Activated CD8-positive, alpha-beta memory T cell treated with anti-CD3 and anti-CD28 coated beads, Interleukin-2, amount 50 U/mL, for 48 hours (primary cell): ENCODE measurements at places on chromosomes 6 and 20.

- DNase-seq: no peak
These were observed 51.6 kb upstream of the FAM184A start for GRCh38 chr6:119129968-119130484.

- no peak for DNase-seq
These were observed 125.8 kb downstream of the VEGFA start for GRCh38 chr6:43895656-43896328.

DNA sequence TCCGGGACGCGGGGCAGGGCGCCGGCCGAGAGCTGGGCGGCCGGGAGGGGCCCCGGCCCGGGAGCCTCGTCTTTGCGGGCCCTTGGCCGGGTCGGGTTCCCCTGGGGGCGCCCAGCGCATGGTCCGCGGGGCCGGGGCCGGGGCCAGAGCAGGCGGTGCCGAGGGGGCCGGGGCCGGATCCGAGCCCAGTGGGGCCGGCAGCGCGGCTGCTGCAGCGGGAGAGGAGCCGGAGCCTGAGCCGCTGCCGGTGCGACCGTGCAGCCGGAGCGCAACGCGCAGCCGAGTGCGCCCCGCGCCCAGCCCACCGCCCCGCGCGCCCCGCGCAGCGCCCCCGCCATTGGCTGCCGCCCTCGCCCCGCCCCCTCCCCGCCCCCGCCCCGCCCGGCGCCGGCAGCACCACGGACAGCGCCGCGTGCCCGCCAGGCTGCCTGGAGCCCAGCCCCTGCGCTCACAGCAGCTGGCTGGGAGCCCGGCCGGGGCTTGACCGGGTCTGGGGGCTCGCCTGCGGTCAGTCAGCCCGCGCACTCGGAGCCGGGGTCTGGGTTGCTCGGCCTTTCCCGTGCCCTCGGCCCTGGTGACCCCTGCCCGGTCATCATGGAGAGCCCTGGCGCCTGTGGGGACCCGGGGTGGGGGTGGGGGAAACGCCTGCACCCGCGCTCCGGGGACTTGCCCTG lies at the start of gene HRH3:
HRH3 (minus strand) TSS at position 287 of the 674 bp plus-strand sequence. CDS start 308 bp downstream, outside the sequence.
- peak; percentile 69 for DNase-seq

DNA sequence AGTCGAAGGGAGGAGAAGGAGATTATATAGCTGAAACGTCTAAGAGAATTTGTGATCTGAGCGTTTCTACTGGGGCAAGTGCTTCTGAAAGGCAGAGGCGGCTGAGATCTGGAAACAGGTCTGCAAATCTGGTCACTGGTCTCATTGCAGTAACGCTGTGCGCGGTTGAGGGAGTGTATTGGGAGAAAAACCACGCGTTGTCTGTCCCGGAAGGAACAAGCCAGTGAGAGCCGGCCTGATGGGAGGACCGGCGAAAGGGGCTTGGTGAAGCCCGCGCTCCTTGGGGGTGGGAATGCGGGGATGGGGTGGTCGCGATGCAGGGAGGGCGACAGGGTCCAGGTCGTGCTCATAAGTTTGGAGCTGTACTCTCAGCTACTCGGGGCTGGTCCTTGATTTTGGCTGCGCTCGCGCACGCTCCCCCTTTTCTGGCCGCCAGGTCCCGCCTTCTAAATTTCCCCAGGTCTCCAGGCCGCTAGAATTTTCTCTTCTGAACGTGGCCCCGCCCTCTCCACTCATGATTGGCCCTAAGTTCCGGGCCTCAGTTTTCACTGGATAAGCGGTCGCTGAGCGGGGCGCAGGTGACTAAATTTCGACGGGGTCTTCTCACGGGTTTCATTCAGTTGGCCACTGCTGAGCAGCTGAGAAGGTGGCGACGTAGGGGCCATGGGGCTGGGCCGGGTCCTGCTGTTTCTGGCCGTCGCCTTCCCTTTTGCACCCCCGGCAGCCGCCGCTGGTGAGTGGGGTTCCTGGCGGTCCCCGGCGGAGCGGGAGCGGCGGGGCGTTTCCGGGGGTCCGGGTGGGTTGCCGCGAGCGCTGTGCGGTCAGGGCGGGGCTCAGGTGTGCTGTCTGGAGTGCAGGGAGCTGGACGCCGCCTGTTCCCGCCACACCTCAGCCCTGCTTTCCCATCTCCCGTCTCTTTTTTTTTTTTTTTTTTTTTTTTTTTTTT lies at the start of gene MICB:
MICB (plus strand) TSS at position 615 of the 946 bp plus-strand sequence; CDS start at position 664, 49 bp downstream.
- peak; percentile 86 for DNase-seq

DNA sequence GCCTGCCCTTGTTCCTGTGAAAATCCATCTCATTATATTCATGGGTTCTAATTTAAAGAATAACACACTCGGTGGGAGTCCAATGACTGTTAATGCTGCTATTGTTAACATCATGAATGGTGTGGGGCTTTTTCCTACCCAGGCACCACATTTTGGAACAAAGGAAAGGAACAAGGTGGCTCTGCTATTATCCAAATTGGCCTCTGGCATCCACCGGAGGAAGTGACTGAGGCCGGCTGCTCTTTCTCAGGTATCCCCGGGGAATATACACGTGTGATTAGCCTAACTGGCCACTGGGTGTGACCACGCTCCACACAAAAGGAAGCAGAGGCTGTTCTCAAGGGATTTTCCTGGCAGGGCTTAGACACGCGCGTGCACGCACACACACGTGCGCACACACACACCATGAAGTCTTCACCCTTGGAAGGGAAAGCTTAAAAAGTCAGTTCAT lies 601.2 kb upstream of the ARID1B start:
- no peak for DNase-seq

DNA sequence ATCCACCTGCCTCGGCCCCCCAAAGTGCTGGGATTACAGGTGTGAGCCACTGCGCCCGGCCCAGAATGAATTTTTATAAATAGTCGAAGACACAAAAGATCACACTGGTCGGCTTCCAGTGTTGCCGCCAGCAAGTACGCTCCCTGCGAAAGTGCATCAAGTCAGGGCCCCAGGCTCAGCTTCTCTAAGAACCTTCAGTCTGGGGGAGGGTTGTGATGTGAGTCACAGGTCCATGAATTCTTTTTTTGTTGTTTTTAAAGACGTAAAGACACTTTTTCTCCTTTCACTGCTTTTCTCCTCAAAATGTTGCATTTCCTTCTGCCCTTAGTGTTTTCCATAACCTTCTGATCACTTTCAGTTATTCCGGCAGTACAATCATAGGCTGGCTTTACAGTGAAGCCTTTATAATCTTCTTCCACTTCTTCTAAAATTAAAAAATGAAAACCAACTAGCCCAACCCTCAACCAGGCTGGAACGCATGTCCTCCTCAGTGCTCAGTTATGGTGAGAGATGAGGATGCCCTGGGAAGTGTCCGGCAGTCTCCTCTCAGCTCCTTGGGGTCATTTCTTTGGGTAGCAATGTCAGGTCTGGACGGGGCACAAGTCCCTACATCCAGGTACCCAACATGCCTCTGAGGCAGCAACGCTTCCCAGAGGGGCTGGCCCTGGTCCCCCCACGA lies 66.6 kb downstream of the CSE1L start:
- no peak for DNase-seq

- DNase-seq: peak; percentile 78
These were observed 91.3 kb upstream of the PRDM1 start for GRCh38 chr6:105994591-105995390.

DNA sequence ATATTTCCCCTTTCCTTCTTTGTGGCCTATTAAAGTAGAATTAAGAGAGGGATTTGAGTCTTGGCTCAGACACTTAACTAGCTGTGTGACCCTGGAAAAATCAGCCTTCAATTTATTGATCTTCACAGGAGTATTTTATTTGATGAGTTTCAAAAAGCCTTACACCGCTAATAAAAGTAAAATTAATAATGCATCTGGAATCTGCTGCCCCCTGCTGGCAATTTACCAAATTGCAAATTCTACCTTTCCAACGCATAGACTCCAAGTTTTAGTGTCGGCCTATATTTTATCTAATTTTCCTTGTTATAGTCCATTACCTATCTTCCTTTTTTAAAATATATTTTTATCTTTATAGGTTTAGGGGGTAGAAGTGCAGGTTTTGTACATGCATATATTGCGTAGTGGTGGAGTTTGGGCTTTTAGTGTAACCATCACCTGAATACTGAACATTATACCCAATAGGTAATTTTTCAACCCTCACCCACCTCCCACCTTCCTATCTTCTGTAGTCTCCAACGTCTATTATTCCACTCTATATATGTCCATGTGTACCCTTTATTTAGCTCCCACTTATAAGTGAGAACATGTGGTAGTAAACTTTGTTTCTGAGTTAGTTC lies 46.3 kb downstream of the GOPC start:
- DNase-seq: peak; percentile 82

- no peak for DNase-seq
These were observed 1515.4 kb upstream of the DEFB115 start for GRCh38 chr20:29741894-29742698.

DNA sequence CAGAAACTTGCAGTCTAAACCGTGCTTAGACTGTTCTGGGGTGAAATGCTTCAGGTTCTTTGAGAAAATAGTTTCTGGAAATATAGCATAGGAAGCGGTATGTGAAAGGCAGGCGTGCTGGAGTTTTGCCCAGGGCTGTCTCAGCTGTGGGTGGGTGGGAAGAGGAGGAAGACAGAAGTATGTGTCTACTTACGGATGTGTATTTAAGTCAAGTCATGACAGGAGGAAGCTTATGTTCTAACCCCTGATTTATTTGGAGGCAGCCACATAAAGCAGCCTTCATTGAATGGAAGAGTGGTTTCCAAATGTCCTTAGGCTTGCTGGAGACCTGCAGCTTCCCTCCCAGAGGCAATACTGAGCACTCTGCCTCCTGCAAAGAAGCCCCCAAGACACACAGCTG lies 345.8 kb upstream of the PRND start:
- no peak for DNase-seq

DNA sequence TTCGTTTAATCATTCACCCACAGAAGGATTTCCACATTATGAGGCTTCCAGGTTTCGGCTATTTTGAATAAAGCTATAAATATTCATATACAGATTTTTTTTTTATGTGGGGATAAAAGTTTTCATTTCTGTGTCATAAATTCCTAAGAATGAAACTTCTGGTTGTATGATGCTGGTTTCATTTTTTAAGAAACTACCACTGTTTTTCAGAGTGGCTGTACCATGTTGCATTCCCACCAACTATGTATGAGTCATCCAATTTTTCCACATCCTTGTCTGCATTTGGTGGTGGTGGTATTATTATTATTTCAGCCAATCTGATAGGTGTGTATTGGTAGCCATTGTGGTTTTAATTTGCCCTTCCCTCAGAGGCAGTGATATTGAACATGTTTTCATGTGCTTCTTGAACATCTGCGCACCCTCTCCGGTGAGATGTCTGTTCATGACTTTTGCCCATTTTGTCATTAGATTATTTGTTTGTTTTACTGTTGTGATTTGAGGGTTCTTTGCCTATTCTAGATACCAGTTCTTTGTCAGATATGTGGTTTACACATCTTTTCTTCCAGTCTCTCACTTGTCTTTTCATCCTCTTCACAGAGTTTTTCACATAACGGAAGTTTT lies 75.5 kb downstream of the DOK5 start:
- DNase-seq: no peak

DNA sequence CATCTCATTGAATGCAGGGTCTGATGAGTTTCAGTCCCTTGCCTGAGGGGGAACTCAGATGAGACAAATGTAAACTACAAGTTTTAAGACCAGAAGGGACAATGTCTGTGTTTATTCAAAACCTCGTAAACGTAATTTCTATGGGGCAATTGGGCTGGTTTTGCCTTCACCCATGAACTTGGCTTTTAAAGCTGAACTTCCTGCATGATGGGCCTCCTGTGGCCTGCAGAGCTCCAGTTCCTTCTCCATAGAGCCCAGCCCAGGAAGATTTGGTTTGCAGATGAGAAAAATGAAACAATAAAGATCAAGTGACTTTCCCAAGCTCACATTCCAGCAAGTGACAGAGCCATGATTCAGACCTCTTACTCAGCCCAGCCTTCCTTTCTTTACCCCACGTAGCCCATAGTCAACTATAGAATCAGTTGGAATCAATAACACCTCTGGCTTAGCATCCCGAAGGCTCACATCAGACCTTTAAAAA lies 612.3 kb downstream of the UTRN start:
- no peak for DNase-seq

DNA sequence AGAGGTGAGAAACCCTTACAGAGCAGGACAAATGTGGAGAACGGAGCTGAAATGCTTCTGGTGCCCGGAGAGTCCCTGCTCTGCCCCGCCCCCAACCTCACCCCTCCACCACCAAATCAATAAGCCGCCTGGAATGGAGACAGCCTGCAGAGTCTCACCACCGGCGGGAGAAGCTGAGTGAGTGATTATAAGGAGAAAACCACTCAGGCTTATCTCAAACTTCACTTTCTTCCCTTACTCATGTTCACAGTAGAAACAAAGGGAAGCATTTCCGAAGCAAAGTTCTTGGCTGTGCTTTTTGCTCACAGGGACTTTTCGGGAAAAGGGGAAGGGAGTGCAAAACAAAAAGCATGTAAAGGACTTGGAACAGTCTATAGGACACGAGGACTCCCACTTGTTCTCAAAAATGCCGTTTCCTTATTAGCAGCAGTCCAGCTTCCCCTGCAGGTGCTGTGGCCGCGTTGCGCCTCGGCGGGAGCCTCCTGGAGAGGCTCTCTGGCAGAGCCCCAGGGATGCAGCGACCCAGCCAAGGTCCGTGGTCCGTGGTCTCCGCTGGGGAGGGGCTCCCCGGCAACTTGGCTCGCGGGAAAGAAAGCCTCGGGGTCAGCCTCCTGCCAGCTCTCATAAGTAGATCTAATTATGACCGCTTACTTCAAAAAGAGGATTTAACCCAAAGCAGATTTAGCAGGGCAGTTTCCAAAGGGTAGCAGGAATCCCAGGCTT lies 64.8 kb upstream of the TMEM30A start:
- DNase-seq: no peak

GRCh38 chr6:169510871-169511270 lies 191.0 kb downstream of the WDR27 start:
- DNase-seq: no peak

- no peak for DNase-seq
These were observed 413.4 kb upstream of the JARID2 start for GRCh38 chr6:14832427-14832826.
